ENCODE measurements at places on chromosomes 6 and 20. TPM values are rescaled to one million over a fixed set of nuclear protein-coding genes. Genes with fewer than 3 reads are reported as not detected.

GRCh38 chr6:159988983-159989454, 20.1 kb downstream of the IGF2R start:
- H3K27me3 ChIP-seq = no peaks in the 10 kb centered on the region
- H3K36me3 ChIP-seq = no peaks in the 10 kb centered on the region
- H3K4me1 ChIP-seq = no peaks in the 10 kb centered on the region
- DNase-seq = no peak

DNA sequence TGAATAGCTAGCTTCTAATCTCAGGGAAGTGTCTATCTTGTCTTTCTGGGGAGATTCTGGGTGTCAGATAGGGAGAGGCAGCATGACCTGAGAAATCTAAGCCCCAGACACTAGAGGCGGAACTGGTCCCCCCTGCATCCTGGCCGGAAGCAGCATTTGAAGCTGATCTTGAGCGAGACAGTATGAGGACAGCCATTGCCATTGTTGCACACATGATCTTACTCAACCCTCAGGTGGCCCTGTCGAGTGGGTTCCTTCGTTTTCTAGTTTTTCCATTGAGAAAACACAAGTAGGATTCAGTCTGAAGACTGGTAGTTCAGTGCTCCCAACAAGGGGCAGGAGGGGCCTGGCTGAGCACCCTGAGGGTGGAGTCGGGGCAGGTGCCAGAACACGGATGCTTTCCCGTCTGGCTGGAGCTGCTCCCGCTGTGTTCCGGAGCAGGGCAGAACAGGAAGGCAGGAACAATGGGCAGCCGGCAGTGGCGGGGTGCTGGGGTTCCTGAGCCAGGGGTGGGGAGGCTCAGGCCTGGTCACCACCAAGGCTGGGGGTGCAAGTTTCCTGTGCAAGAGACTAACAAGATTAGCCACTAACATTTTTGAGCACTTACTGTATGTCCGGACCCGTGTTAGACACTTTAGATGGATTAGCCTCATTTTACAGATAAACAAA, 7.9 kb upstream of the SDCBP2 start:
- no peaks in the 10 kb centered on the region for H3K4me1 ChIP-seq
- no peaks in the 10 kb centered on the region for H3K27me3 ChIP-seq
- no peak overlapping the region for H3K4me3 ChIP-seq
- peak; percentile 69 for DNase-seq
- H3K27ac ChIP-seq = peak overlapping the region; percentile 71

GRCh38 chr6:16711546-16712254, 49.6 kb downstream of the ATXN1 start:
- H3K36me3 ChIP-seq = no peaks in the 10 kb centered on the region
- DNase-seq = no peak
- no peak overlapping the region for H3K4me3 ChIP-seq
- peak overlapping the region; percentile 79 for H3K27ac ChIP-seq

DNA sequence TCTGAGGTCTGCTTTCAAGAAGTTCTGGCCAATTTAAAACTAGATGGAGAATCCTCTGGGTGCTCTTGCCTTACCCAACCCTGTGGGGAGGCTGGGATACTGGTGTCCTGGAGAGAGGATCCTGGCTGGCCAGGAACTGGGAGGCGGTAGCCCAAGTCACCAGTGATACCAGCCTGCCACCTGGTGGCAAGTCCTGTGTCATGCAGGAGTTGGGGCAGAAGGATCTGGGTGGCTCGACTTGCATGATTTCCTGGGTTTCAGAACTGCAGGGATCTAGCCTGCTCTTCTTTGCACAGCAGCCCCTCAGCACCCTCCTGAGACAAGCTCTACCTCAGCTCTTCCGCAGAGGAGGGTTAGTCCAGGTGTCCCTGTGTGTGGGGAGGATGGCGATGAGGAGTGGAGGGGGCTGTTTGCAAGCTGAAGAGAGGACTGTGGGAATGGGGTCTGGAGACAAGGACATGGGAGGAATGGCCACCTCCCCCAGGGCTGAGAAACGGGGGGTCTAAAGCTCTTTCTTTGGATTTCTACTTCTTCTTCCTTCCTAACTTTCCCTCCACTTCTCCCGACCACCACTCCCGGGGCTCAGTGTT, 4.2 kb downstream of the KCNK17 start:
- H3K27me3 ChIP-seq = peaks cover 44% of the 10 kb centered on the region
- no peaks in the 10 kb centered on the region for H3K36me3 ChIP-seq
- peak; percentile 67 for DNase-seq
- no peak overlapping the region for H3K4me3 ChIP-seq

- H3K36me3 ChIP-seq = no peaks in the 10 kb centered on the region
- H3K4me1 ChIP-seq = no peaks in the 10 kb centered on the region
- no peaks in the 10 kb centered on the region for H3K27me3 ChIP-seq
- no peak for DNase-seq
- peak overlapping the region; percentile 68 for H3K4me3 ChIP-seq
Observed at GRCh38 chr6:26311385-26312095, 53.5 kb upstream of the BTN3A2 start.

HLA-DRA gene
- 237 TPM for total RNA-seq

SAMD10 gene
- 0.96 TPM for total RNA-seq
